ENCODE measurements at places on chromosomes 1 and 21.

GRCh38 chr1:41417335-41417682 is 56.1 kb downstream of the FOXO6 start:
- DNase-seq: no peak

DNA sequence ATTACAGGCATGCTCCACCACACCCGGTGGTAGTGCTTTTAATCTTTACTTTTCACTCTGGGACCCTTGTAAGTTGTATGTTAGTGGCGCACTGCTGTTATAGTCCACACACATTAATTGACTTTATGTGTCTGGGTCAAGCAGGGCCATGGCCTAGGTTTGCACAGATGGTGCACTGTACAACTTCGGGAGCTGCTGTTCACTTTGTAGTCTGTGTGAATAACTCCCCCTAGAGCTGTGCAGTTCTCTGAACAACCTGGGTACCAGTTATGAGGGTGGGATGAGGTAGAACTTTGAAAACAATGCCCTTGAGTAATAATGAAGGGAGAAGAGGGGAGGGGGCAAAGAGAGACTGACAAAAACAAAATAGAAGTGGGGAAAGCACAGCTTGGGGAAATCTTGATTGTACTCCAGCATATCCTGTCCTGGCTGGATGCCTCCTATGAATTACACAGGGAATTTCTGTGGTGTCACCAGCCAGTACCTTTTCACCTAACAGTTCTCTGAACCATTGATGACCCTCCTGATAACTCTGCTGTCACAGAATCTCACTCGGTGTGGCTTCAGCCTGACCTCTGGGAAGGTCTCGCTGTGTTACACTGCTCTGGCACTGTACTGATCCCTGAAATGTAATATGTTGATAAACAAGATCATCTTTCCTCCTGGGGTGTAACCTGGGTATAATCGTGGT is 2.2 kb downstream of the PTGFRN start:
- no peak for DNase-seq

GRCh38 chr1:171172471-171172870 is 12.6 kb upstream of the FMO2 start:
- no peak for DNase-seq

DNA sequence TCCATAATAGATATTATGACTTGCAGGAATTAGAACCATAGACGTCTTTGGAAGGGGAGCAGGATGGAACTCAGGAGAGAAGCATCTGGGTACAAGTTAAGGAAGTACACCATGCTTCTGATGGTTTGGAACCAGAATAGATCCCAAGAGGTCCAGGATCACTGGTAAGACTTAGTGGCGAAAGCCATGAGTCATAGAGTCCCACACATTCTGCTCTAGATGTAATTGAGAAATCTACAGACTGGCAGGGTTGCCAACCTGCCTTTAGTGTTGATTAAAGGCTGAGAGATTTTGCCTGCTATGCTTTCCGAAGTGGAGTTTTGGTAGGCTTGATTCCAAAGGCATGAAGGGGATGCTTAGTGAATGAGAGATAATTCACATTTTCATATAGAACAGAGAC is 57.1 kb upstream of the C1orf87 start:
- DNase-seq: peak; percentile 38

Data from ELR (cell line).